ENCODE measurements at places on chromosomes 5 and 9.

GRCh38 chr5:57700484-57700883 is 217.9 kb upstream of the ACTBL2 start:
- DNase-seq: no peak

GRCh38 chr9:82281066-82281465 is 292.5 kb downstream of the SPATA31D1 start:
- no peak for DNase-seq

GRCh38 chr9:101022704-101023103 is 5.8 kb upstream of the PLPPR1 start:
- no peak for DNase-seq

- no peak for DNase-seq
These were observed 126.2 kb upstream of the DMRT1 start for GRCh38 chr9:715300-715699.

DNA sequence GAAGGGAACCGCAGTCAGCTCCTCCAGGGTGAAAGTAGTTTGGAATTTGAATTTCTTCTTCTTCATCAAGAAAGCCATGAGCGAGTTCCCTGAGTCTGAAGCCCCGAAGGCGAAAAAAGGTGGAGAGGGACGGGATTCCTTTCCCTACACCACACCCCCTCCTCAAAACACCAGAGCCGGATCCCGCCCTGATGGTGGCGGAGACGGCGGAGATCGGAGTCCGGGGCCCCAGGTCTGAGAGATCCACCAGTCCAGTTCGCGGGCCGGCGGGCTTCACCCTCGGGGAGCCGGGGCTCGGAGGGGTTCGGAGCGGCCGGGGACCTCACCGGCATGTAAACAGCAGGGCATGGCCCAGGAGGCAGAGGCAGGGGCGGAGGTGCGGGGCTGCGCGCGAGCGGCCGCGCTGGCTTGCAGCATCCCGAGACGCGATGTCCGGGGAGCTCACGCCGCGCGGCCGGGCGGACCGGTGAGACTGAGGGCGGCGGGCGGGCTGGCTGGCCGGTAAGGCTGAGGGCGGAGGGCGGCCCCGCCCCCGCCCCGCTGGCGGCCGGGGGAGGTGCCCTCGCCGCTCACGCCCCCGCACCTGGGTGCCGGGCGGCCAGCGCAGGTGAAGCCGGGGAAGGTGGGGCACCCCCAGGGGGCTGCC is 606 bp downstream of the EEIG1 start:
- no peak for DNase-seq

DNA sequence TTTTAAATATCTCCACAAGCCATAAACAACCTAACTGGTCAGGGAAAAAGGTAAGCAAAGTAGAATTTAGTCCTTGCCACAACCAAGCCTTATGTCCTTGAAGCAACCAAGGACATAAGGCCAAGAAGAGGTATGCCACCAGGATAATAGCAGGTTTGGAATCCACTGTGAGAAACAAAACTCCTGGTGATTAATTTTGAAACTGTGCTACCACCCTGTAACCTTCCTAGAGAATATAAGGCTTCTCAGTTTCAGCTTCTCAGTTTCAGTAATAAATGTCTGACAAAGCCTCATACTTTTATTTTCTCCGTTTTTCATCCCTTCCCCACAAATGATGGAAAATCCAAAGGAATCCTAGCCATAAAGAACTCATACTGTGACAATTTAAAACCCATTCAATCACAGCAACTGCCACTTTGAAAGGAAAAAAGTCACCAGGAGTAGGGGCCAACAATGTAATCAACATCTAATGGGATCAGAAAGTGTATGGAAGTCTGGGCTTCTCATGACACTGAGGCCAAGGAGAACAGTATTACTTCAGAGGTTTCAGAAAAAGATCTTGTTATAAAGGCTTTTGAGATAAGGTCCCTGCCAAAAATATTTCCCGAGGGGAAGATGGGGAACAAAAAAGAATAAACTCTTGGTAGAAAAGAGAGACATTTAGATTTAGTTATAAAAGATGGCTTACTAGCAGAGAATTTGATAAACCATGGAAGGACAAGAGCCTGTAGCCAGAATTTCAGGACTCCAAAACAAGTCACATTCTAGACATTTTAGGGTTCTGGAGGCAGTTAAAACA is 189.2 kb downstream of the TSSK1B start:
- DNase-seq: no peak

GRCh38 chr5:171596391-171596878 is 177.0 kb downstream of the FGF18 start:
- no peak for DNase-seq

DNA sequence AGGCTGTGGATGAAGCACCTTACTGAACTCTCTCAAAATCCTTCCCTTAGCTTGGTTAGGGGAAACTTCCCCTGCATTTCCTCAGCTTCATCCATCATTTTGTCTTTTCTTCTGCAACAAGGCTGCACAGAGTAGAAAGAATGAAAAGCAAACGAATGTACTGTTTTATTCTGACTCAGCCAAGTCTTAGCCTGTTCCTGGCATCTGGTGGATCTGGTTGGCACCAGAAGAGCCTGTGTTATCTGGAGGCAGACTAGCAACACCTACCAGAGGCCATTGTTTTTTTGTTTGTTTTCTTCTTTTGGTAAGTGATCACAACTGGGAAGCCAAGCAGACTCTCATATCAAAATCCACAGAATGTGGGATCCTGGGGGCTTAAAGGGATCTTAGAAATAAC is 200.7 kb downstream of the FANCC start:
- DNase-seq: no peak
